ENCODE measurements at places on chromosomes 1 and 21.

DNA sequence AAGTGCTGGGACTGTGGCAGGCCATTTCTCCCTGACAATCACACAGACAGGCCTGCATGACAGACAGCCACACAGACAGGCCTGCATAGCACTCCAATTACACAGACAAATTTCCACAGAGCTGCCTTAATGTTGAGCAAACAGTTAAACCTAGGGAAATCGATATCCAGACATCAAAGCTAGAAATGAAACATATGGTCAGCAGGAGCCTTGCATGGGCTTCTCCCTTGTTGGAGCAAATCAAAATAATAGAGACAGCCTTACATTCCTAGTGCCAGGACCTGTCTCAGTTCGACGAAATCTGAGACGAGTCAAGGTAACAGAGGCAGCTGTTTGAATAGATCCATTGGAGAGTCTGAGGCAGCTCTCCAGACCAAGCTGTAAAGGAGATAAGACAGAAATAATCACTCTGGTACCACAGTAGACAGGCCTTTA is 42.4 kb downstream of the OLFML3 start:
- no peaks in the 10 kb centered on the region for H3K4me1 ChIP-seq
- H3K27me3 ChIP-seq: no peaks in the 10 kb centered on the region
- DNase-seq: no peak
- no peak overlapping the region for H3K4me3 ChIP-seq
- H3K27ac ChIP-seq: no peak overlapping the region

DNA sequence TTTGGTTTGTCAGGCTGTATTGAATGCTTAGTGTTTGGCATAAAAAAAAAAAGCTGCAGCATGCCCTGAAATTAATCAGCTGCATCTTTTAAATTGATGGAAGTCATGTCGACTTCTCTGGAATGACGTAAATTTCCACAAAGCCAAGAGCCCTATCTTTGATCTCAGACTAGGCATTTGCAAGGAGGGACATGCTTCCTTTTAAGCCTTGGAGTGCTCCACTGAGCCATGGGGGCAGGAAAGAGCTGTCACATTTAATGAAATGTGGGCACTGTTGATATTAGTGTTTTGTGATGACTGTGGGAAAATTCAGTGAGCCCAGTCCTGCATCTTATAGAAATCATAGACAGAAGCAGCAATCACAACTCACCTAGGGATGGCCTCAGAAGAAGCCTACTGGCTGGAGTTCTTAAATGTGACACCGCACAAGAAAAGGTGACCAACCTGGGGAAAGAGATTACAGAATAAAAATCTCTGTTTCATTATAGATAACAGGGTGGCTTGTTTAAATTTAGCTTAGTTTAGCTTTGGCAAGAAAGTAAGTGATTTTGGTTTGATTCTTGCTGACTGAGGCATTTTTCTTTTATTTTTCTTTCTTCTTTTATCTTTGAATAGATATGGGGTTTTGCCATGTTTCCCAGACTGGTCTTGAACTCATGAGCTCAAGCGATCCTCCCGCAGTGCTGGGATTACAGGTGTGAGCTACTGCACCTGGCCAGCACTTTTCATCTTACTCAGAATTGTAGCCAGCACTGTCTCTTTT is 188.2 kb downstream of the HHAT start:
- no peaks in the 10 kb centered on the region for H3K27me3 ChIP-seq
- DNase-seq: no peak
- no peak overlapping the region for H3K27ac ChIP-seq
- H3K4me1 ChIP-seq: no peaks in the 10 kb centered on the region

GRCh38 chr21:19540287-19540686 is 1136.7 kb upstream of the TMPRSS15 start:
- no peak overlapping the region for H3K27ac ChIP-seq
- no peaks in the 10 kb centered on the region for H3K27me3 ChIP-seq
- H3K4me1 ChIP-seq: no peaks in the 10 kb centered on the region
- H3K4me3 ChIP-seq: no peak overlapping the region
- no peak for DNase-seq
- no peaks in the 10 kb centered on the region for H3K36me3 ChIP-seq

DNA sequence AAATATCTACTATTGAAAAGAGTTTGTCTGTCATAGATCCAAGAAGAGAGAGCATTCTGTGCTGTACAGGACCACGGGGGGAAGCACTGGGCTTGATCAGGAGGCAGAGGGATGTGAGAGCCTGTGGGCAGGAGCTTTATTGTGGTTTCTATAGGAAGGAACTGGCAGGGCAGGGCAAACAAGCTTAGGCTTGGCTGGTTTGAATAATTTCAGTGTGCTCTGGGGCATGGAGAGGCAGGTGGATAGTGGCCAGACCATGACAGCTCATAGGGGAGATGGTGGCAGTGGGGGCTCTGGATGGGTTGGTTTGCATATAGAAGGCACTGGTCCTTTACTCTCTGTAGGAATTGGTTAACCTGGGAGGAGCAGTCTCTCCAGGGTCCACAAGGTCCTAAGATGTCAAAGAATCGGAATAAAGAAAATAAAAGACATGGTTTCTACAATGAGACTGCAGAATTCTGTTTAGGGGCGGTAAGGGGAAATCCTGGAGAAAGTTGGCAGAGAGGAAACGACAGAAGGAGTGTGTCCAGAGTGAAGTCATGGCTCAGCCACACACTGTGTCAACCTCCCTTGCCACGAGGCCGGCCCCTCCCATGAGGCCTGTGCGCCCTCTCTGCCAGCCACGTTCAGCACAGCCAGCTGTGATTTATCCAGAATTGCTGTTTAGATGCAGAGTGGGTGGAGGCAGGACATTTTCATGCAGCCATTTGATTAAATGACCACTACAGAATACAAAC is 81.7 kb upstream of the PGBD5 start:
- H3K27me3 ChIP-seq: 0 out of 2 replicates have a peak, but pooled peaks cover 2% of the 10 kb centered on the region
- no peaks in the 10 kb centered on the region for H3K4me1 ChIP-seq
- DNase-seq: no peak
- no peaks in the 10 kb centered on the region for H3K36me3 ChIP-seq
- no peak overlapping the region for H3K4me3 ChIP-seq
- H3K27ac ChIP-seq: no peak overlapping the region

- no peak for DNase-seq
- no peak overlapping the region for H3K27ac ChIP-seq
- no peaks in the 10 kb centered on the region for H3K4me1 ChIP-seq
- H3K36me3 ChIP-seq: no peaks in the 10 kb centered on the region
- no peak overlapping the region for H3K4me3 ChIP-seq
Measured at GRCh38 chr1:198617406-198617805, 21.4 kb upstream of the PTPRC start.

GRCh38 chr1:151846062-151846568 is 6.5 kb upstream of the C2CD4D start:
- no peak overlapping the region for H3K4me3 ChIP-seq
- H3K4me1 ChIP-seq: no peaks in the 10 kb centered on the region
- H3K27me3 ChIP-seq: no peaks in the 10 kb centered on the region
- H3K27ac ChIP-seq: no peak overlapping the region

DNA sequence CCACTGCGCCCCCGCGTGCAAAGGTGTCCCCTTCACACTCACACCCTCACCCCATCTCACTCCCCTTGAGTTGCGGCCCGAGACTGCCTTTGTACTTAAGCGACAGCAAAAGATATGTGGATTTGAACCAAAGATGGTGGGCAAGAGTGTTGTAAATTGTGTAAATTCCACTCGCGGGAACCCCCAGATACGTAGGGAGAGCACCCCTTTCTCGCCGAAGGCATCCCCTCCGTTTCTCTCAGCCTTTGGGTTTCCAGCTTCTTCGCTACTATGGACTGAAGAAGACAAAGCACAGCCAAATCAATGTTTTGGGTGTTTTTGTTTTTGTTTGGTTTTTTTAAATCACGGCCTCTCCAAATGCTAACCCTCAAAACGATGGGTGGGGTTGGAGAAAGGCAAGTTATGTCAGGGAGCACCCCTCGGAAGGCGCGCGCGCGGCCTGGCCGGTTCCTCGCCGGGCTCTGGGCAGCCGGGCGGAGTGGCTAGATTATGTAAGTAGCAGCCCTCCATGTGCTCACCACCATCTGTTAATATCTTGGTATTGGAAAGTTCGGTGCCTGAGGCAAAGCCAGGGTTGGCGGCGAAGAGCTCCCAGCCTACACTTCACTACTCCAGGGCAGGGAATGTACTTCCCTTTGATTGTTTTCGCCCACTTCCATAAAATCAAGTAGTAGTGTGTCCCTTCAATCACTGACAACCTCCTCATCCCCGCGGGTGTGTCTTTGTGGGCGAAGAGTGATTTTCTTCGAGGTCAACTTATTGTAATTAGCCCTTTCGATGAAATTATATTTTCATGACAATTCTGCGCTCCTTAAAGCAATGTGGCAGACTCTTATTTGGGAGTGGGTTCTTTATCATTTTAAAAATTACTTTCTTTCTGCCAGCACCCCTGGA is 4.0 kb upstream of the PROX1 start:
- H3K4me3 ChIP-seq: no peak overlapping the region
- peaks cover 16% of the 10 kb centered on the region for H3K27me3 ChIP-seq
- no peaks in the 10 kb centered on the region for H3K4me1 ChIP-seq

GRCh38 chr21:29264721-29265120 is 34.0 kb upstream of the BACH1 start:
- DNase-seq: no peak
- no peak overlapping the region for H3K4me3 ChIP-seq
- H3K27me3 ChIP-seq: no peaks in the 10 kb centered on the region
- no peak overlapping the region for H3K27ac ChIP-seq
- no peaks in the 10 kb centered on the region for H3K36me3 ChIP-seq

DNA sequence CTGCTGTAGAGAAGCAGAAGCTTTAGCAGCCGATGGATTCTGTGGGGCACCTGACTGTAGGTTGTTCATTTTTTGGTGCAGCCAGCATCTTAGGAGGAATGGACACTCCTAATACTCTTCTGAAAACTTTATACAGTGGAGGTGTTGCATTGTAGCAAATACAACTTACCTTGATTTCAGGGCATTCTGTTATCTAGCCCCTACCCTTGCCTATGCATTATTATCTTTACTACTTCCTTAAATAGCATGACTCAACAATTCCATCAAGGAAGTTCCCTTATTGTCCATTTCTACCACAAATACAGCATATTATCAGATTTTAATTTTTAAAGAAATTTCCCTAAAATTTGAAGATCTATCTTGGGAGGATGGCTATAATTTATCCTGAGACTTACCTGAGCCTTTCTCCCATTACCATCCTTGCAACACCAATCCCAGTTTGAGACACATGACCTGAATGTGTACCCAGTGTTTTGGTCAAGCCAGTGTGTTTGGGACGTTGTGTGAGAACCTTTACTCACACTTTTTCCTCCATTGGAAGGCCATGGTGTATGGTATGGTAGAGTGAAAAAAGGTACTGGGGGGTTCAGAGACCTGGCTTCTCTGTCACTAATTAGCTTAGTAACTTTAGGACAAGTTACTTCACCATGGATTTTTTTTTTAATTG is 9.2 kb downstream of the POU2F1 start:
- no peak overlapping the region for H3K4me3 ChIP-seq
- H3K4me1 ChIP-seq: peaks cover 22% of the 10 kb centered on the region
- no peaks in the 10 kb centered on the region for H3K27me3 ChIP-seq
- no peak overlapping the region for H3K27ac ChIP-seq

- H3K36me3 ChIP-seq: no peaks in the 10 kb centered on the region
- no peaks in the 10 kb centered on the region for H3K4me1 ChIP-seq
- no peaks in the 10 kb centered on the region for H3K27me3 ChIP-seq
- H3K27ac ChIP-seq: no peak overlapping the region
- H3K4me3 ChIP-seq: no peak overlapping the region
- no peak for DNase-seq
Measured at GRCh38 chr1:183490932-183491331, 18.6 kb downstream of the SMG7 start.

GRCh38 chr1:55147524-55147923 is 67.6 kb downstream of the USP24 start:
- peaks cover 74% of the 10 kb centered on the region for H3K36me3 ChIP-seq
- H3K27me3 ChIP-seq: no peaks in the 10 kb centered on the region
- H3K4me3 ChIP-seq: no peak overlapping the region
- DNase-seq: no peak

- H3K4me3 ChIP-seq: no peak overlapping the region
- no peaks in the 10 kb centered on the region for H3K4me1 ChIP-seq
- no peak for DNase-seq
- H3K36me3 ChIP-seq: no peaks in the 10 kb centered on the region
Measured at GRCh38 chr1:31216016-31216415, 23.7 kb downstream of the NKAIN1 start.

DNA sequence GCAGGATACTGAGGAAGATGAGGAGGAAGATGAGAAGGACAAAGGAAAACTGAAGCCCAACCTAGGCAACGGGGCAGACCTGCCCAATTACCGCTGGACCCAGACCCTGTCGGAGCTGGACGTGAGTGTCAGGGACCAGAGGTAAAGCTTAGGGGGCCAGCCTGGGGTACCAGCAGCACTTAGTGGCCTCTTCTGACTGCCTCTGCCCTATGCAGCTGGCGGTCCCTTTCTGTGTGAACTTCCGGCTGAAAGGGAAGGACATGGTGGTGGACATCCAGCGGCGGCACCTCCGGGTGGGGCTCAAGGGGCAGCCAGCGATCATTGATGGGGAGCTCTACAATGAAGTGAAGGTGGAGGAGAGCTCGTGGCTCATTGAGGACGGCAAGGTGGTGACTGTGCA is 17.6 kb downstream of the KDF1 start:
- no peak overlapping the region for H3K4me3 ChIP-seq
- H3K27me3 ChIP-seq: no peaks in the 10 kb centered on the region
- no peak for DNase-seq
- no peak overlapping the region for H3K27ac ChIP-seq
- H3K36me3 ChIP-seq: peaks cover 18% of the 10 kb centered on the region
- peaks cover 3% of the 10 kb centered on the region for H3K4me1 ChIP-seq

- no peak overlapping the region for H3K27ac ChIP-seq
- H3K36me3 ChIP-seq: no peaks in the 10 kb centered on the region
- no peaks in the 10 kb centered on the region for H3K27me3 ChIP-seq
- H3K4me1 ChIP-seq: peaks cover 3% of the 10 kb centered on the region
- DNase-seq: no peak
- no peak overlapping the region for H3K4me3 ChIP-seq
Measured at GRCh38 chr1:163315773-163316374, 5.9 kb upstream of the NUF2 start.

DNA sequence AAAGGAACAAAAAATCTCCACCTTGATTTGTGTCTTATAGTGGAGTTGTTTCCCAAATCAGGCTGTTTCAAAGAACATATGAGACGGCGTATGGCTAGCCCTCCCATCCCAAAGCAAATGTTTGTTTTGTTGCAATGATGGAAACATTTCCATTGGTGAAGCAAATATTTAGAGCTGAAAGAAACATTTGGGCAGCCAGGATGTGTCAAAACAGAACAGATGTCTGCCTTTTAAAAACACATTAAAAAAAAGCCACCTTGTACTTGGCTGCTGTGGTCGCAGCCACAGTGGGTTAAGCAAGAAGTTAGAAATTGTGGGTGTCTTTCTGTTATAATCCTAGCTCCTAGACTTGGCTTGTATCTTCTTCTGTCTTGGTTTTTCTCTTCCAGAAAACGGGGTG is 116.3 kb downstream of the PEX14 start:
- no peaks in the 10 kb centered on the region for H3K27me3 ChIP-seq
- H3K4me1 ChIP-seq: peaks cover 3% of the 10 kb centered on the region
- no peaks in the 10 kb centered on the region for H3K36me3 ChIP-seq
- DNase-seq: no peak
- H3K4me3 ChIP-seq: no peak overlapping the region
- H3K27ac ChIP-seq: no peak overlapping the region
